Right renal cortex interstitium (tissue), 3 donors: ENCODE measurements at places on chromosomes 2 and 18. TPM values are rescaled to one million over a fixed set of nuclear protein-coding genes. Genes with fewer than 3 reads are reported as not detected.

Gene ZNF519
- polyA plus RNA-seq: 10.3 TPM

Gene OBSL1
- polyA plus RNA-seq: 124 TPM

- no peak for DNase-seq
Observed at GRCh38 chr2:106130251-106130998, 63.7 kb downstream of the UXS1 start.

GRCh38 chr2:214328941-214329340 lies 81.9 kb upstream of the VWC2L start:
- no peak for DNase-seq

DNA sequence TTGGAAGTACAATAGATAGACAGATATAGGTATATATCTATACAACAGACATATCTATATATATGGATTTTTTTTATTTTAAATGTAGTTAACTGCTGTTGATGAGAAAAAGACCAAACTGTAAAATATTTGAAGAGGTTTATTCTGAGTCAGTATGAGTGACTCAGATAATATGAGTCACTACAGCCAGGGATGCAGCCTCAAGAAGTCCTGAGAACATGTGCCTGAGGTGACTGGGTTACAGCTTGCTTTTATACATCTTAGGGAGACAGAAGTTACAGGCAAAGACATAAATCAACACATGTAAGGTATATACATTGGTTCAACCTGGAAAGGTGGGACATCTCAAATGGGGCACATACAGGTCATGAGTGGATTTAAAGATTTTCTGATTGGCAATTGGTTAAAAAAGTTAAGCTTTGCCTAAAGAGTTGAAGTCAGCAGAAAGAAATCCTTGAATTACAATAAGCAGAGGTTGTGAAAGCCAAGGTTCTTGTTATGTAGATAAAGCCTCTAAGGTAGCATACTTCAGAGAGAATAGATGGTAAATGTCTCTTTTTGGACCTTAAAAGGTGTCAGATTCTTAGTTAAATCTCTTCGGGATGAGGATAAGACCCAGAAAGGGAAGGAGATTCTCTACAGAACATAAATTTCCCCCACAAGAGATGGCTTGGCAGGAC lies 149.9 kb downstream of the RBM43 start:
- no peak for DNase-seq
